Panc1 (cell line): ENCODE measurements at places on chromosomes 16 and 17.

- no peaks in the 10 kb centered on the region for H3K27me3 ChIP-seq
- no peak for DNase-seq
- peaks cover 4% of the 10 kb centered on the region for H3K4me1 ChIP-seq
- H3K27ac ChIP-seq: no peak overlapping the region
These were observed 2.0 kb upstream of the ARRB2 start for GRCh38 chr17:4708436-4708835.

DNA sequence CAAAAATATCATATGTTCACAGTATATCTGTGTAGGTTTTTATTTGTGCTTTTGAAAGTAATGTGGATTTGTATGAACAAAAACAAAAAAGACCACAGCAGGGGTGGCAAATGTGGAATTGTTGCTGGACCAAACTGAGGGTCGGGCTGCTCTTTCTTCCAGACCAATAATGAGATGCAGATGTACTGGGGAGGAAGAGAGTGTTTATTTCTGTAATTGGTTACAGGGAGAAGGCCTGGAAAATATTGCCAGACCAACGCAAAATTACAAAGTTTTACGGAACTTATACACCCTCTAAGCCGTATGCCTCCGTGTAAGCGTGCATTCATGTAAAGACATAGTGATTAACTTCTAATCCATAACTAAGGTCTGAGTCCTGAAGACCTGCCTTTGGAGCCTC lies 353.9 kb upstream of the C16orf82 start:
- H3K27me3 ChIP-seq: no peaks in the 10 kb centered on the region
- no peaks in the 10 kb centered on the region for H3K4me1 ChIP-seq
- DNase-seq: no peak
- H3K27ac ChIP-seq: no peak overlapping the region
- H3K36me3 ChIP-seq: no peaks in the 10 kb centered on the region

- H3K4me3 ChIP-seq: no peak overlapping the region
- H3K36me3 ChIP-seq: no peaks in the 10 kb centered on the region
- no peaks in the 10 kb centered on the region for H3K27me3 ChIP-seq
- H3K27ac ChIP-seq: no peak overlapping the region
These were observed 20.7 kb upstream of the PLCG2 start for GRCh38 chr16:81758376-81758775.

DNA sequence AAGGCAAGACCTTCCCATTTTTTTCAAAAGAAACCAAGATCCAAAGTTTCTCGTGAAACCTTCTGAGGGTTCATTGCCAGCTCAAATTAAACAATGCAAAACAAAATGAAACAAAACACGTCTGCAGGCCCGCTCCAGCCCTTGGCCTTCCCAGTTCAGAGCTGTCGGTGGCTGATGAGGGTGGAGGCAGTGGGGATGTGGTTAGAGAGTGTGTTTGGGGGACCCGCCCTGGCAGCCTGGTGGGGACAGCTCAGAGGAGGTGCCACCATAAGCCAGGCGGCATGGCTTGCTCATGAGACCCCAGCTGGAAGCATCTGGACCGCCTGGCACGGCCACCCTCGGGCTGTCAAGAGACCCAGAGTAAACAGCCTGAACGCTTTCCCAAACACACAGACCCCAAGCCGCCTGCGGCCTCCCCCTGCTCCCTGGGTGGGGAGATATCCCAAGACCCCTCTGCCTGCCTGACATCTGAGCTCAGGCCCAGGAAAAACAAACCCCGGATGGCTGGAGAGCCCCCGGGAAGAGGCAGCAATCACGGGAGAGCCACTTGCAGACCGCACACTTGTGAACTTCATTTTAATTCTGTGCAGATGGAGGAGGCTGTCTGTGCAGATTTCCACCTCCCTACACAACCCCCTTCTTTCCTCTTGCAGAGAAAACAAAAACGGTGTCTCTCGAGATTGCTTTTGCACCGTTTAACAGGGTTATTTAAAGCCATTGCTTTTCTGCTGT lies 35.4 kb upstream of the LITAF start:
- no peaks in the 10 kb centered on the region for H3K36me3 ChIP-seq
- no peaks in the 10 kb centered on the region for H3K27me3 ChIP-seq
- no peak overlapping the region; the same call in 1 of the 2 replicates for H3K27ac ChIP-seq
- DNase-seq: no peak
- H3K4me1 ChIP-seq: no peaks in the 10 kb centered on the region
- peak overlapping the region; percentile 41 for H3K4me3 ChIP-seq

GRCh38 chr17:16463358-16464302 lies 28.4 kb downstream of the LRRC75A start:
- DNase-seq: no peak
- H3K4me1 ChIP-seq: no peaks in the 10 kb centered on the region; the same call in 1 of the 2 replicates
- no peak overlapping the region for H3K27ac ChIP-seq
- no peak overlapping the region for H3K4me3 ChIP-seq
- H3K36me3 ChIP-seq: no peaks in the 10 kb centered on the region
- H3K27me3 ChIP-seq: no peaks in the 10 kb centered on the region

DNA sequence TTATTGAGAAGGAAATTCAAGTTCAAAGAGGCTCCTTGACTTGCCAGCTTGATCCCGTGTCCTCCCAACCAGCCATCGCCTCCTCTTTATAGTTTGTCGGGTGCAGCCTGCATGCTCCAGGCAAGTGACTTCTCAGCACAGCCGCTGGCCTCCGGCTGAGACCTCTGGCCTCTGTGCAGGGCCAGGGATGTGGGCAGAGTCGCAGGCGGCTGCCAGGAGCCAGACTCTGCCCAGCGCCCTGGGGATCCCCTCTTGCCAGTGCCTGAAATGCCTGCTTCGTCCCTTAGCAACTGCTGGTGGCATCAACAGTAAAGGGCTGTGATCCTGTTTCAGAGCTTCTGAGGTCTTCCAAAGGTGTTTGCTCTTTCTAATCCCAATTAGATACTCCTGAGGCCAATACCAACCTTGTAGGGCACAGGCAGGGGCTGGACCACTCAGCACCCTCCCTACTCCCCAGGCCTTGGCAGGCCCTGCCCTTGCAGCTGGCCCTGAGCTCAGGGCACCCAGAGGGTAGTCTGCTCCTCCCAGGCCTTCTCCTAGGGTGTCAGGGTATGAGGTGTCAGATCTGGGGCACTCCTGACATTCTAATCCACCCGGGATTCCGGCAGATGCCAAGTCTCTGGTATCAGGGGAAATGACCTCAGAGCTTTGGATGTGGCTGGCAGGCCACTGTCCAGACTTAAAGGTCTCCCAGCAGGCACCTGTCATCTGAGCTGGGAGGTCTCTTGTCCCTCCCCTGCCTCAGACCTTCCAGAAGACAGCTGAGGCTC lies 68.0 kb upstream of the SIAH1 start:
- H3K4me3 ChIP-seq: no peak overlapping the region
- H3K4me1 ChIP-seq: no peaks in the 10 kb centered on the region
- no peaks in the 10 kb centered on the region for H3K36me3 ChIP-seq
- H3K27ac ChIP-seq: no peak overlapping the region

- H3K4me1 ChIP-seq: no peaks in the 10 kb centered on the region
- H3K27ac ChIP-seq: no peak overlapping the region
- no peaks in the 10 kb centered on the region for H3K36me3 ChIP-seq
- no peaks in the 10 kb centered on the region for H3K27me3 ChIP-seq
These were observed 97.1 kb upstream of the NOL11 start for GRCh38 chr17:67620636-67621035.

- no peak for DNase-seq
- no peaks in the 10 kb centered on the region for H3K36me3 ChIP-seq
- no peak overlapping the region for H3K27ac ChIP-seq
- no peak overlapping the region for H3K4me3 ChIP-seq
- H3K4me1 ChIP-seq: no peaks in the 10 kb centered on the region
These were observed 90.8 kb downstream of the MGAT5B start for GRCh38 chr17:76958974-76959373.

- H3K4me3 ChIP-seq: no peak overlapping the region
- DNase-seq: no peak
- no peak overlapping the region for H3K27ac ChIP-seq
- H3K4me1 ChIP-seq: no peaks in the 10 kb centered on the region
These were observed 14.7 kb downstream of the TMC5 start for GRCh38 chr16:19432429-19432828.

DNA sequence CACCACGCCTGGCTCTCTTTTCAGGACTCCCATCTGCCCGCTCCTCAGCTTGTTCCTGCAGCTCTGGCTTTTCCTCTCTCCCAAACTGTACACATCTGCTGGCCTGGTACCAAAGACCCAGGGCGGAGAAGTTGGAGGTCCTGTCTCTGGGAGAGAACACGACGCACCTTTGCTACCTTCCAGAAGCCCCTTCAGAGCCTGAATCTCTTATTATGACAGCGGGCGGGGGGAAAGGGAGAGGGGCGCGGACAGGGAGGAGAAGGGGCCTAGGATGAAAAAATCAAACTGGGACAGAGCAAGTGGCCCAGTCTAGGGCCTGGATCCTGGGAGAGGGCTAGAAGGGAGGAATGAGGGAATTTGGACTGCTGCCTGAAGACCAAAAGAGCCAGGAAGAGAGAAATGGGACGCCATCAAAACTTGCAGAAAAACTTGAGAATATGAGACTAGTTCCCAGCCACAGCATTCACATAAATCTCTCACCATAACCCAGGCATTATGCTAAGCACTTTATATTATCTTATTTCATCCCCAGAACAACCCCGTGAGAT lies 2.5 kb upstream of the PER1 start:
- no peak for DNase-seq
- peak overlapping the region; percentile 82 for H3K27ac ChIP-seq
- H3K4me3 ChIP-seq: peak overlapping the region; percentile 73
- H3K27me3 ChIP-seq: no peaks in the 10 kb centered on the region

GRCh38 chr16:72739577-72739976 lies 308.4 kb downstream of the ZFHX3 start:
- H3K27ac ChIP-seq: no peak overlapping the region
- H3K4me3 ChIP-seq: no peak overlapping the region
- no peaks in the 10 kb centered on the region for H3K36me3 ChIP-seq
- H3K27me3 ChIP-seq: no peaks in the 10 kb centered on the region
- no peak for DNase-seq

- no peaks in the 10 kb centered on the region for H3K36me3 ChIP-seq
- no peak for DNase-seq
- no peaks in the 10 kb centered on the region for H3K27me3 ChIP-seq
- peaks cover 44% of the 10 kb centered on the region for H3K4me1 ChIP-seq
- peak overlapping the region; percentile 79 for H3K27ac ChIP-seq
These were observed 7.4 kb downstream of the CMIP start for GRCh38 chr16:81451753-81452680.

DNA sequence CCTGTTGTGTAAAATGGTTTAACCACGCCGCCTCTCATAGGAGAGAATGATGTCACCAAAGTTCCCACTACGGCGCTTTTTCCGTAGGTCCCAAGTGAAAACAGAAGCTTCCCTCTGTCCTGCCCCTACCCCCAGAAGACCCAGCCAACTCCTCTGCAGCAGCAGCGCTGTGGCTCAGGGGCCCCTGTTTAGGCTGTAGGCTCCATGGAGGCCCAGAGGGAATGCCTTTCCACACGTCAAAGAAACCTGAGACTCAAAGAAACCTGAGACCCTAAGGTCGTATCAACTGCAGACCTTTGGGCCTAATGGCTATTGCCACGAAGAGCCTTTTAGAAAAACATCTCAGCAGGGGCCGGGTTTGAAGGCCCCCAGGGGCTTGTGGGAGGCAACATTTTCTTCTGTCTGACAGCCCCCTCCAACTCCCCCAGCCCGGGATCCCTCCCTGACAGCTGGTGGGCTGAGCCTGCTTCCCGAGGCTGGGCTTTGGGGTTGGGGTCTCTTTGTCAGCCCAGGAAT lies 43.1 kb upstream of the MEAK7 start:
- no peaks in the 10 kb centered on the region for H3K36me3 ChIP-seq
- no peaks in the 10 kb centered on the region for H3K27me3 ChIP-seq
- H3K27ac ChIP-seq: no peak overlapping the region
- no peak for DNase-seq

DNA sequence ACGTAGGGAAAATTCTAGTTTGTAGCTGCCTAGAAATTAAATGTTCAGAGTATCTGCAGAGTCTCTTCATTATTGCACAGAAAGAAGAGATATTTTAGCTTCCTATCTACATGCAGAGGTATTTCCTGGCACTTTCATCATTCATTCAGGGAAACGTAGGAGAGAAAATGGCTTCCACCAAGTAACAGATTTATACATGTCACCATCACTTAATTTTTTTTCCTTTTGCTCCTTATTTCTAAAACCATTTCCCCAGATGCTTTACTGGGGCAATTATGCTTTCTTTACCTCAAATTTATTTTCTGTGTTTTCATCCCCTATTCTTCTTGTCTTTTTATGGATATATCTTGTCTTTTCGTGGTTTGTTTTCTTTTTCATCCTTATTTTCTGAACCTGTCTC lies 18.5 kb downstream of the ATP6V0A1 start:
- no peak overlapping the region for H3K27ac ChIP-seq
- H3K4me3 ChIP-seq: no peak overlapping the region
- DNase-seq: no peak
- H3K4me1 ChIP-seq: no peaks in the 10 kb centered on the region
- no peaks in the 10 kb centered on the region for H3K27me3 ChIP-seq
